ENCODE measurements at places on chromosomes 12 and 14.
A peak's percentile ranks its signal among the peaks of the same experiment; 100 is the strongest.

DNA sequence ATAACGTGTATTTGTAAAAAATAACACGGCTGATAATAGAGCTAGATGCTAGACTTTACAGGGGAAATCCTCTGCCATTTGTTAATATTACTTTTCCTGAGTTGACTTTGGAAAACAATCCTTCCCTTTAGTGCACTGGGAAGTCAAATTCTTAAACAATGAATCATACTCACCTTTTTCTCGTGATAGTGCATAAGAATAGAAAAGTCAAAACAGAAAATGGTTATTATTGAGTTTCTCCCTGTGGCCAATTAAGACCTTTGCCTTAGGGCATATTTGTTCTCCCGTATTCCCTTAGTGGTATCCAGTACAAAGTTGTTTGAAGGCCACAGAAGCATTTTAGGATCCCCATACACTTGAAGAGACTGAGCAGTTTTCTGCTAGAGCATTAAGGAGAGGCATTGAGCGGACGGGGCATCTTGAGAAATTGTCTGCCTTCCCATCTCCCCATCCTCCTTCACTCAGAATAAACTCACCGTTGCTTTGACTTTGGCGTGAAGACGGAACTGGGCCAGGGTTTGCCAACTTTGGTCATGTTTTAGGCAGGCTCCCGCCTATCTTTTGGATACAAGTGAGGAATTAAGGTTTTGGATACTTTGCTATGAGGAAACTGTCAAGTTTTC lies 171.3 kb downstream of the TMTC2 start:
- DNase-seq: no peak

- no peak for DNase-seq
Measured at GRCh38 chr14:21498540-21499526, 12.3 kb downstream of the METTL3 start.

DNA sequence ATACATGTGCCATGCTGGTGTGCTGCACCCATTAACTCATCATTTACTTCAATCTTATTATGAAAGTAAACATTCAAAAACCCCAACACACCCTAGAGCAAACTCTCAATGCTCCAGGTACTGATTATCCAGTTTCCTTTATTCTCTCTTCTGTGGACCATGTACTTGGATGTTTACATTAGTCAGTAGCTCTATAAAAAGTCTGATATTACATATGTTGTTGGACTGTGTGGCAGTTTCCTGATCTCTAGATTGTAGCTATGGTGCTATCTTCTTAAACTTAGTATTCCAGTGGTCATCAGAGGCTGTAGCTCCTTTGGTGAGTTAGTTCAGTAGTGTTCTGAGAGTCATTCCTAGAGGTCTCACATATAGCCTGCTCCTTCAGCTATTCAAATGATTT lies 25.1 kb upstream of the ITGA5 start:
- no peak for DNase-seq

DNA sequence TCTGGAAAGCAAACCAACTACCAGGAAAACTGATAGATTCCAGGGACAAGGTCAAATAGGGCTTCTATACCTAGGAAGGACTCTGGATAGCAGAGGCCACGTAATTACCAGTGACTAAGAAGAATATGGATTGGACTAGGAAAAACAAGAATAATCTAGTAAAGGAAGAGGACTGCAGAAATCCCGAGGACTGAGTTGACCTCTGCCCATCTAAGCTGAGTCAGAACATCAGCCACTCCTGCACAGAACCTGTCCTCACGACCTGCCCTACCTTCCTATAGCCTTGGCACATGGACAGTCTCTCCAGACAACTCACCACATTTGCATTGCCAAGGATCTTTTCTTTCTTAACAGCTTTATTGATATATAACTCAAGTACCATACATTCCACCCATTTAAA lies 2.3 kb downstream of the OR6J1 start:
- no peak for DNase-seq

DNA sequence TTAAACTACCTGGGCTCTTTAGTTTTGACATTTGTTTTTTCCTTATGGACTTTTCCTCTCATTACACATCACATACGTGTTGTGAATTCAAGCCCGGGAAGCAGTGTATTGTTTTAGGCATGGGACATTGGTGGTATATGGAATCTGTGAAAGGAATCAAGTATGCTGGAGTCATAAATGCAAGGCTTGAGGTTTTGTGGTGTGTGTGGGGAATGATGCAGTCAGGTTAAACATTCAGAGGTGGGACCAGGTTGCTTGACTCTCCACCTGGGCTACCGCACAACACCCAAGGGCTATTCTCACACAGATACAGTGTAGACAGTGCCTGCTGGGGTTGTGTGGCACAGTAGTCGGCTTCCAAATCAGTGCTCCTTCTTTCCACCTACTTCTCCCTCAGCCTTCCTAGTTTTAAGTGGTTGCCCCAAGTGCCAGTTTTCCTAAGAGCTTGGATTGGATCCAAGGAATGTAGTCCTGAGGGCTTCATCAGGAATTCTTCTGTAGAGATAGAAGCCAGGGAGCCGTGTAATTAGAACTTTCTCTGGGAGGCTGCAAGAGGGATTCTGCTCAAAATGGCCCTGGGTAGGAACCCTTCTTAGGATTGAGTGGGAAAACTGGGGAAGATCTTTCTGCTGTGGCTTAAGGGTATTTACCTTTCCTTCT lies 243.7 kb downstream of the C12orf75 start:
- no peak for DNase-seq

DNA sequence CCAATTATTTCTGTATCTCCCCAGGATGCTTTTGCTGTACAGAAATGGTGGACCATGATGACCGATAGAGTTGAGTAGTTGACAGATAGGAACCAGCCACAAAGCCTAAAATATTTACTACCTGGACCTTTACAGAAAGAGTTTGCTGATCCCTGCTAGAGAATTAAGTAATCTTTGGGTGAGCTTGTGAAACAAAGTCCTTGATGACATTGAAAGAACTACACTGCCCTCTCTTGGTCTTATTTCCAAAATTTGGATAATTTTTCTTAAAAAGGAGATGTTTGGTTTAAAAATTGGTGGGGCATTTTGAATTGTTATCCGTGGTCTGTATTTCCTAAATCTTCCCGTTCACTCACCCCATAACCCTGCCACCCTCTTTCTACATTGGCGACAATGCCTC lies 13.7 kb upstream of the TCTN1 start:
- no peak for DNase-seq

GRCh38 chr12:857611-858010 lies 91.9 kb downstream of the RAD52 start:
- no peak for DNase-seq

DNA sequence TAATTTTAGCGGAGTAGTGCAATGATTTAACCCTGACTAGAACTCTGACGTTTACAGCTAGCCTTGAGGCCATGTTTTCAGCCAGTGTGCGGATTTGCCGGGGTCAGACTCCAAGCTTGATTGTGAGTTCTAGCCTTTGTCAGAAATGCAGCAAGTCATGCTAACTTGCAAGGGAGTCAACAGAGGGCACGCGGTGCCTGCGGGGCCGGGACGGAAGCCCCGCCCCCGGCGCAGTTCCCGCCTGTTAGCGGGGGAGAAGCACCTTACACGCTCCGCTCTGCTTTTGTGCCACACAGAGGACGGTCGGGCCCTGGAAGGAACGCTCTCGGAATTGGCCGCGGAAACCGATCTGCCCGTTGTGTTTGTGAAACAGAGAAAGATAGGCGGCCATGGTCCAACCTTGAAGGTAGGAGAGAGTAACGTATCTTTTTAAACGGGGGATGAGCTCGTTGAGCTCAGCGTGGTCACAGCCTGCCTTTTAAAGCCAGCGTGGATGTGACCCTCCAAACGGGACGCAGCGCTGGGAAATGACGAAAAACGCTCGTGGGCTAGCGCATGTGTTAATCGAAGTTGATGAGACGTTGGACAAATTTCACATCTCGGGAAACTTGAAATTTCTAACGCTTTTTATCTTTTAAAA lies 14.8 kb upstream of the EID3 start:
- DNase-seq: peak; percentile 74

DNA sequence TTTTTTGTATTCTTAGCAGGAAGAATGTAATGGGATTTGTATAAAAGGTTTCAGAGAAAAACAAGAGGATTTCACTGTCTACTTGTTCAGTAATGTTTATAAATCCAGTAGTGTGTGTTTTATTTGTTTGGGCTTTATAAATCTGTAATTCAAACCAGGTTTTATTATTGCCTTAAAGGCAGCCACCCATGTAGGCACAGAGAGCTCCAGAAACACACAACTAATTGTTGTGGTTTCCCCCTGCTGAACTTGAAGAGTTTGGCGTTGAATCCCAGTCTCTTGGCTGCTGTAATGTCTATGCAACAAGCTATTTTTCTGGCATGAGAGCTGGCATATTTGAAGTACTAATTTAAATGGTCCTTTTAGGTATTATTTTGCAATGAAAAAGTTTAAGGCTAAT lies 63.4 kb upstream of the SLCO1C1 start:
- no peak for DNase-seq

DNA sequence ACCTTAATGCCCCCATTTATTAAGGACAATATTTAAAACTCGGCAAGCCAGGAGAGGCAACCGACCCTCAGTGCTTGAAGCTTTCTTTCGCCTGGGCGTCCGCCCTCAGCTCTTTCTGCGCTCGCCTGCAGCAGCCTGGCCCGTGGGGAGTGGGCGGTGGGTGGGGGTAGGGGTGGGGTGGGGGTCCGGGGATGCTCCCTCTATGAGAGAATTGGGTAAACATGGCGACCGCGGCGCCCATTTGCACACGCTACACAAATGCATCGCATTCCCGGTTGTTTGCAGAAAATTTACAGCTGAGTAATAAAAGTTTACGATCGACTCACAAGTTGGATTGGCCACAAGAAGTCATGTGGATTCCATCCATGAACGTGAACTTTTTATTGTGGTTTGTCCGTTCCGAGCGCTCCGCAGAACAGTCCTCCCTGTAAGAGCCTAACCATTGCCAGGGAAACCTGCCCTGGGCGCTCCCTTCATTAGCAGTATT lies 7.7 kb downstream of the HOXC8 start:
- no peak for DNase-seq

DNA sequence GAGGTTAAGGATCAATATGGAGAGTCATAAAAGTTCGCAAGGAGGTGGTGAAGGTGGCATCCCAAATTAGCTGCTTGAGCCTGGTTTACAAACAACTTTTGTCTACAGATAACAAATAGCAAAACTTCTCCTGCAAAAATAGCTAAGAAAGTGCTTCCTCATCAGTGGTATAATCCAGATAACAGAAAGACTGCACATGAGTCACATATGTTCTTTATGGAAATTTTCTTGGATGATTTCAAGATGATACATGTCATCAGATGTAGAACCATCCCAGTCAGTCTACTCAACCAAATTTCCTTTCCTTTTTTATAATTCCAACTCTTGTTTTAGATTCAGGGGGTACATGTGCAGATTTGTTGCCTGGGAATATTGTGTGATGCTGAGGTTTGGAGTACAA lies 133.0 kb downstream of the BTG1 start:
- no peak for DNase-seq

GRCh38 chr12:95988506-95989275 lies 7.5 kb downstream of the HAL start:
- no peak for DNase-seq

DNA sequence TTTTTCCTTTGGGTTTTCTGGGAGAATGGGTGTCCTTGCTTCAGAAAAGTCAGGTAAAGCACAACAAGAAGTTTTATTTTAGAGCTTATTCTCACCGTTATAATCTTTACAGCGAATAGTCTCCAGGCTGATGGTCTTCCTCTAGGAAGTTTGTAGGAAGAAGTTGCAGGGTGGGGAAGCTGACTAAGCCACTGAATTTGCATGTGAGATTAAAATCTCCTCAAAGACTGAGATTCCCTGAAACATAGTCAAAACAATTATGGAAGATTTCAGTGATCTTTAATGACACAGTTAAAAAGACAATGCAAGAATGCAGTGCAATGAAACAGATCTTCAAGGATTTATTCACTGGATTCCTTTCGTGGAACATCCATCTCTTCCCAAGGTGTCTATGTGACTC lies 1.2 kb downstream of the TAS2R10 start:
- DNase-seq: no peak

GRCh38 chr12:11724888-11725311 lies 75.4 kb downstream of the ETV6 start:
- DNase-seq: no peak

DNA sequence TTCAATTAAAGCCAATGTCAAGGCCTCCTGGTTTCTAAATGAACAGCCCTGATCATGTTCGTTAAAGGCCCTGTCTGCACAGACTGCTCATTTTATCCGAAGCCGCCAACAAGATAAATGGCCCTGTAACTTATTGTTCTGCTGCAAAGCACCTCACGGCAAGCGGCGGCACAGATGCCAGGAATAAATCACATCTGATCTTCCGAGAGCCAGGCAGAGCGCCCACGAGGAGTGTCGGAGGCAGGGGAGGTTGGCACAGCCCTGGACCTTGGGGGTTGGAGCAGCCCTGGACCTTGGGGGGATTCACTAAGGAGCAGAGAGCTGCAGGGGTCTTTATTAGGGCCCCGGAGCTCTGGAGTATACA lies 110.5 kb downstream of the SCARB1 start:
- DNase-seq: no peak

DNA sequence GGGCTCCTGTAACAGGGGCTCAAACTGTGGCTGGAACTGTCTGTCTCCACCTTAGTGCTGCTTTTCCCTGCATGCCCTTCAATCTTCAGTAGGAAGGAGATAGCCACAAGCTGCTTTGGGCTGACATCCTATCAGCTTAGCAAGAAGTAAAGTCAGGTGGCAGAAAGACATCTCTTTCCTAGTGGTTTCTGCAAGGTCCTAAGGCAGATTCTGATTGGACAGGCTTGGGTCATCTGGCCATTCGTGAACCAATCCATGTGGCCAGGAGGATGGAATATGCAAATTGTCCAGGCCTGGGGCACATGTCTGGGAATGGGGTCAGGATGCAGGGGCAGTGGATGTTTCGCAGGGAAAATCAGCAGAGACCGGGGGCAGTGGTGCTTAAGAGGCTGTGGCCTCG lies 5.2 kb downstream of the RITA1 start:
- DNase-seq: no peak

- no peak for DNase-seq
Measured at GRCh38 chr12:79360936-79361335, 329.8 kb downstream of the PAWR start.

DNA sequence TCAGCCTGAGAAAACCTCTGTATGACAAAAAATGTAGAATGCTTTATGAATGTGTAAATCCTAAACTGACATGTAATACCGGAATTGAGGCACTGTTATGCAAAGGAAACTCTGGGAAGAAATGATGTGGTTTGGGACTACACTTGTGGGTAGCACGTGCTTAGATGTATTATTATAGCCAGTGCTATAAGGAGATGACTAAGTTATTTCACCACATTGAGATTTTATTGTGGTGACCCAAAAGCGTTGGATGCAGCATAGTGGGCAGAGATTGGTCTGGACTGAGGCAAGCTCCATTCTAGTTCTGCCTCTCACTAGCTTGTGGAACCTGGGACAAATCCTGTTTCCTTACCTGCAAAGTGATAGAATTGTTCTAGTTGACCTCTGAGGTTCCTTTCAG lies 172.2 kb downstream of the SNAPC1 start:
- no peak for DNase-seq

GRCh38 chr12:24197532-24197931 lies 248.1 kb upstream of the SOX5 start:
- DNase-seq: no peak

DNA sequence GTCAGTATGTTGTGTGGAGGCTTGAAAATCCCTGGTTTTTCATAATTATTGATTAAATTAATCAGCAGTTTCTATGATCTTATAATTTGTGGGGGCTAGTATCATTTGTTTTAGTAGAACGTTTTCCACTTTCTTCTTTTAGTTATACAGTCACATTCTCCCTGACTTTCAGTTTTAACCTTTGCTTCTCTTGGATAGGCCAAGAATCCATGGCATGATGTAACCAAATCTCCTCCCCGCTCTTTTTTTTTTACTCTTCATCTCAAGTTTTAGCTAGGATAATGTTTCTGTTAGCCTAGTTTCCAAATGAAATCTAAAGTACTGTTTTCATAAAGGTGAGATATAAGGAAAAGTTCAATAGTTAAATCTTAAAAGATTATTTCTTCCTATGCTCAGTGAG lies 106.5 kb downstream of the TMEM117 start:
- no peak for DNase-seq

Data from stimulated activated CD8-positive, alpha-beta memory T cell treated with anti-CD3 and anti-CD28 coated beads, Interleukin-4, amount 100 ng/mL, for 4 hours (primary cell).